ENCODE measurements at places on chromosomes 3 and 15.

- DNase-seq, result no peak
- peaks cover 9% of the 10 kb centered on the region for H3K4me1 ChIP-seq
- no peaks in the 10 kb centered on the region for H3K36me3 ChIP-seq
- no peak overlapping the region for H3K4me3 ChIP-seq
- no peak overlapping the region for H3K27ac ChIP-seq
Measured at GRCh38 chr15:40333922-40334492, 6.7 kb downstream of the CCDC9B start.

DNA sequence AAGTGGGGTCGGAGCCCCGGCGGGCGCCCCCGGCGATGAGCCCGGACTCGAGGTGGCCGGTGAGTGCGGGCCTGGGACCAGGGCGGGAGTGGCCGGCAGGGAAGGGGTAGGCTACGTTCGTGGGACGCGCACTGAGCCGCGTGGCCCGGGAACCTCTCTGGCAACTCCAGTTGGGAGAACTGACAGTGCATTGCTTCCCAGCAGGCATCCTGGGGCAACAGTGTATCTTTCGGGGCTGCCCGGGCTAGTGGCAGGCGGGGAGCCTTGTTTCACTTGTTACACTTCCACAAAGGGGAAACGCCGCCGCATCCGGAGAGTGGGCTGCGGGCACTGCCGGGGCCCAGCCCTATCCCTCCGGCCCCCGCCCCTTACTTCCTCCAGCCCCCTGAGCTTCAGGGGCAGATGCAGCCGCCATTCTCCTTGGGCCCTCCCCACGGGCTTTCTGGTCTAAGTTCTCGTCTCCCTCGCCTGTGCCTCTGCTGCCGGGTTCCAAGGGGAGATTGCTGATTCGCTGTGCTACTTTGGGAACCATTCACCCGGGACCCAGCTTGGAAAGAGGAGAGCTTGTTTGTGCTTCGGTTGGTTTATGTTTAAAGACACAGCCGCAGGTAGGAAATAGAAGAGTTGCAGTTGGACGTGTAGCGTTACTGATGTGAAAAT, 675 bp downstream of the BRPF1 start:
- H3K27me3 ChIP-seq, result no peaks in the 10 kb centered on the region
- peaks cover 12% of the 10 kb centered on the region for H3K4me1 ChIP-seq
- H3K27ac ChIP-seq, result peak overlapping the region; percentile 100
- peak overlapping the region; percentile 94 for H3K4me3 ChIP-seq

GRCh38 chr3:113312416-113312815, 101.1 kb downstream of the BOC start:
- H3K4me1 ChIP-seq, result no peaks in the 10 kb centered on the region
- H3K27ac ChIP-seq, result no peak overlapping the region
- no peaks in the 10 kb centered on the region for H3K36me3 ChIP-seq
- H3K4me3 ChIP-seq, result no peak overlapping the region

- no peak overlapping the region for H3K27ac ChIP-seq
- H3K27me3 ChIP-seq, result no peaks in the 10 kb centered on the region
- DNase-seq, result no peak
- H3K4me1 ChIP-seq, result no peaks in the 10 kb centered on the region
Measured at GRCh38 chr3:103389356-103389755, 954.5 kb downstream of the ZPLD1 start.

DNA sequence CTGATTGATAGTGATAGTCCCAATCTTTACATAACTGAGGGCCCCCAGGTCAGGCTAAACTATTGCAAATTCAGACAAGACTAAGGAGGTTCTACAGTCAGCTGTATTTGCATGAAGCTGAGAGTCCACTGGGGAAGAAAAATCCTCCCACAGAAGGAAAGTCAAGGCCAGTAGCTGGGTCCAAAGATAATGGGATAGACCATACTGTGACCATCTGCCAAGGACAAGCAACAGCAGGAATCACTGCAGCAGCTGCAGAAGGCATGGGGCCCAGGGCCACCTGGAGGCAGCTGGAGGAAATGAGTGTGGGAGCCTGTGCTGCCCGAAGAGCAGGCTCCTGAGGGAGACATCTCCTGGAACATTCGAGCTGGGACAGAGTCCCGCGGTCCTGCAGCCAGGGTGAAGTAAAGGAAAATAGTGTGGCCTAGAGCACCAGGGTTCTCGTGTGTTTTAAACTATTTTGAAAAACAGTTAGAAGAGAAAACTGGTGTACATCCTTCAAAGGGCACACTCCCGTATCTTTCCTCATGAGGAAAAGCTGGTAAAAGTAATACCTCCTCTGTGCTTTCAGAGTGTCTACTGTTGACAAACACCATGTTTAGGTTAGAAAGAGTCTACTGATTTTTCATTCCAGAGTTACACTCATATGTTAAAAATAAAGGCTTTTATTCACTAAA, 13.2 kb upstream of the TMEM212 start:
- no peaks in the 10 kb centered on the region for H3K27me3 ChIP-seq
- no peak for DNase-seq
- no peak overlapping the region for H3K4me3 ChIP-seq
- H3K4me1 ChIP-seq, result no peaks in the 10 kb centered on the region

GRCh38 chr15:90558171-90558573, 28.4 kb downstream of the CRTC3 start:
- peaks cover 26% of the 10 kb centered on the region for H3K4me1 ChIP-seq
- DNase-seq, result no peak
- peaks cover 3% of the 10 kb centered on the region for H3K36me3 ChIP-seq
- no peak overlapping the region for H3K4me3 ChIP-seq
- no peaks in the 10 kb centered on the region for H3K27me3 ChIP-seq
- H3K27ac ChIP-seq, result peak overlapping the region; percentile 80

DNA sequence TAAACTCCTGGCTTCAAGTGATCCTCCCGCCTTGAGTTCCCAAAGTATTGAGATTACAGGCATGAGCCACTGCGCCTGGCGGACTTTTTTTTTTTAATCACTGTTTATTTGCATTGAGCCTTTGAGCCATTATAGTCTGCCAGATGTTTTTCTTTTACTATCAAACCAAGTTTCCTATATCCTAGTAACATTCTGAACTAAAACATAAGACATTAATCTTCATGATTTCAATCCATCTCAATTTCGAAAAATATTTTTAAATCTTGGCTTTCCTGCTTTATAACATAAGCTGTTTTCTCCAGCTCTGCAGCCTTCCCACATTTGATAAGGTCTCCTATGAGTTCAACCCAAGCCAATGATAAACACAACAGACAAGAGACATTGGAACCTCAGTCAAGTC, 75.4 kb downstream of the UMPS start:
- no peaks in the 10 kb centered on the region for H3K36me3 ChIP-seq
- H3K27ac ChIP-seq, result no peak overlapping the region
- DNase-seq, result no peak
- no peaks in the 10 kb centered on the region for H3K4me1 ChIP-seq
- H3K4me3 ChIP-seq, result no peak overlapping the region
- H3K27me3 ChIP-seq, result peaks cover 4% of the 10 kb centered on the region

GRCh38 chr3:143239031-143239430, 119.5 kb downstream of the CHST2 start:
- no peak overlapping the region for H3K4me3 ChIP-seq
- H3K4me1 ChIP-seq, result peaks cover 13% of the 10 kb centered on the region
- no peaks in the 10 kb centered on the region for H3K27me3 ChIP-seq
- no peaks in the 10 kb centered on the region for H3K36me3 ChIP-seq

DNA sequence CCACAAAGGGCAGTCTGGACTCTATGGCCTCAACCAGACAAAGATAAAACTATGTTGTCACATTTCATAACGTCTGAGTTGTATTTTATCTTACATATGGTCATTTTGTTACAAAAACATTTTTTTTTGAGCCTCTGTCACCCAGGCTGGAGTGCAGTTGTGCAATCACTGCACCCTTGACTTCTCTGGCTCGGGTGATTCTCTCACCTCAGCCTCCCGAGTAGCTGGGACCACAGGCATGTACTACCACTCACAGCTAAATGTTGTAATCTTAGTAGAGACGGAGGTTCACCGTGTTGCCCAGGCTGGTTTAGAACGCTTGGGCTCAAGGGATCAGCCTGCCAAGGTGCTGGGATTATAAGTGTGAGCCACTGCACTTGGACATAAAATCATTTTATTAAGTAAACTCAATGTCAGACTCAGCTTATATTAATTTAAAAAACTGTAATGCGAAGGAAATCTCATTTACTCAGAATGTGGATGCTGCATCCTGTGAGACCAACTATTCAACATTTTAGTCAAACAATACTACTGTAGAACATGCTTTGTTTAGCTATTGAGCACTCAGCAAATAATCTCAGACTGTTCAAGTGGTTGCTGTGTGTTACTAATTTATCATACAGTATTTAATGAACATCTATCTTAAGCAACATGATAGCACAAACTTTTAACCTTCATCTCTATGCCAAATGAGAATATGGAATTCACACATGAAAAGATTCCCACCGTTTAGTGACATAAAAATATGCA, 209.2 kb downstream of the TBL1XR1 start:
- H3K27ac ChIP-seq, result no peak overlapping the region
- no peaks in the 10 kb centered on the region for H3K27me3 ChIP-seq
- H3K4me3 ChIP-seq, result no peak overlapping the region
- DNase-seq, result no peak
- H3K36me3 ChIP-seq, result no peaks in the 10 kb centered on the region

DNA sequence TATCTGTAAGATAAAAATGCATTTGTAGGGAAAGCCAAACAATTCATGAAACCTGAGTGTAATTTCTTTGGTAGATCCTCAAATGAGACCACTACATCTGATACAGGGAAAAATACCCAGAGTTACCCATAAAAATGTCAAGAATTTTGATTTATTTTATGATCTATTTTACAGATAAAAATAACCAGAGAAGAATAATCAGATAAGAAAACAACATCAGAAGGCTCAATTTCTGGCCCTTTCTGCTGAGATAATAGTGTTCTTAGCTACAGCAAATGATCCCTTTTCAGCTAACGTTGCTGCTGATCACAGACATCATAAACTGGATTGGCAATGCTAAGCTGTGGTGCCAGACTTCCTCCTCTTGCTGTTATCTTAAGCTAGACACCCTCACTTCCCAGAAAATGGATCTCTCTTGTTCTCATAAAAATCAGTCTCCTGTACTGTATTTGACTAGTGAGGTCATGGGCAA, 21.3 kb upstream of the TMEM108 start:
- H3K4me3 ChIP-seq, result no peak overlapping the region
- no peaks in the 10 kb centered on the region for H3K27me3 ChIP-seq
- no peak for DNase-seq
- H3K36me3 ChIP-seq, result no peaks in the 10 kb centered on the region
- H3K27ac ChIP-seq, result no peak overlapping the region

- no peak overlapping the region for H3K4me3 ChIP-seq
- no peaks in the 10 kb centered on the region for H3K27me3 ChIP-seq
- H3K27ac ChIP-seq, result no peak overlapping the region
Measured at GRCh38 chr3:171508206-171508605, 48.0 kb upstream of the TNIK start.

DNA sequence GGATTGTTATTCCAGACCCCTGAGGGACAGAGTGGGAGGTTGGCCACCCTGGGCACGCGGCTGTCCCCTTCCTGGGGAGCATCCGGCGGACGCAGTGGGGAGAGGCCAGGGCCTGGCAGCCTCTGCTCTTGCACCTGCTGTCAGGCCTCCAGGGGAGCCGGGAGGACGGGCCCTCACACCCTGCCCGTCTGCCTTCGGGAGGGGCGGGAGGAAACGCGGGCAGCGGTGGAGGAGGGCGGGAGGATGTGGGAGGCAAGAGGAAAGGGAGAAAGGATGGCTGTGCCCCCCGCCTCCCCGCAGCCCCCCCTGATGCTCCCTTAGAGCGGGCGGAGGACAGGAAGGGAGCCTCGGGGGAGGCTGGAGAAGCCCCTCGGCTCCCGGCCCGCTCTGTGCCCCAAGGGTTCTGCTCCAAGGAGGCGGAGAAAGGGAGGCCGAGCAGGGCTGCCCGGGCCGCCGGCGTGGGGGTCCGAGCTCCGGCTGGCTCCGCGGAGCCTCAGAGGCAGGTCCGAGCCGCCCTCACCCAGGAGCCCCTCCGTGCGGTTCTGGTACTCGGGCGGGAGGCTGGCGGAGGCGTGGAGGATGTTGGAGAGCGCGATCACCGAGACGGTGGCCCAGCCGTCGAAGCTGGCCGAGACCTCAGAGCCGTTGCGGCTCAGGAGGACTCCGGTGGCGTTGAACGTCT, 40.9 kb downstream of the MUC20 start:
- H3K4me1 ChIP-seq, result no peaks in the 10 kb centered on the region
- H3K4me3 ChIP-seq, result no peak overlapping the region
- H3K27me3 ChIP-seq, result no peaks in the 10 kb centered on the region

DNA sequence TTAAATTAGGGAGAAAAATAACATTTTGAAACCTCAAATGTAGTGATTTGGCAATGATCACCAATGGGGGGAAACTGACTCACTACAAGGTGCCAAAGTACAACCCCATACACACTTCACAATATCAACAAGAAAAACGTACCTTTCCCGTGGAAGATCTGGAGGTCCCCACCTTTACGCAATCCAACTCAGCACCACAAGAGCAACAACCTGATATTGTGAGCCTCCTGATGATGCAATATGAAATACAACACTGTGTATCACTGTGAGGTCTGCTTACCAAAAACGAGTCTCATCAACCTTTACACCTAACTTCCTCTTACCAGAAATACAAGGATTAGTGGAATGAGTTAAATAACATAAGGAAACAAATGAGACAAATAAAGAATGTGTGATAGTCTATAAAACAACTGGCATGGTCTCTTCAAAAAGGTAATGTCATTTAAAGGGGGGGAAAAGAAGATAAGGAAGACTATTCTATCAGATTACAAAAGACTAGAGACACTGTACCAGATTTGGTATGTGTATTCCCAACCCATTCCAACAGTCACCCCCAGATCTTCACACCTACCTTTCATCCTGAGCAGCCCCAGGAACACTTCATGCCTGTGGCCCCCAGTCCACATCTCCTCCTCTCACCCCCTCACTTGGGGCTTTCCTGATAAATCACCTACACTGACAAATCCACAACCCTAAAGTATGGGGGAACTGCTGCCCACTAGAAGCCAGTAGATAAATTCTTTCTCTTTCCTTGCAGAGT, 27.7 kb downstream of the DLG1 start:
- H3K4me1 ChIP-seq, result no peaks in the 10 kb centered on the region
- no peak for DNase-seq
- no peak overlapping the region for H3K27ac ChIP-seq
- H3K27me3 ChIP-seq, result no peaks in the 10 kb centered on the region

GRCh38 chr3:138960417-138960852, 13.4 kb downstream of the FOXL2NB start:
- no peak for DNase-seq
- no peaks in the 10 kb centered on the region for H3K36me3 ChIP-seq
- no peaks in the 10 kb centered on the region for H3K27me3 ChIP-seq

DNA sequence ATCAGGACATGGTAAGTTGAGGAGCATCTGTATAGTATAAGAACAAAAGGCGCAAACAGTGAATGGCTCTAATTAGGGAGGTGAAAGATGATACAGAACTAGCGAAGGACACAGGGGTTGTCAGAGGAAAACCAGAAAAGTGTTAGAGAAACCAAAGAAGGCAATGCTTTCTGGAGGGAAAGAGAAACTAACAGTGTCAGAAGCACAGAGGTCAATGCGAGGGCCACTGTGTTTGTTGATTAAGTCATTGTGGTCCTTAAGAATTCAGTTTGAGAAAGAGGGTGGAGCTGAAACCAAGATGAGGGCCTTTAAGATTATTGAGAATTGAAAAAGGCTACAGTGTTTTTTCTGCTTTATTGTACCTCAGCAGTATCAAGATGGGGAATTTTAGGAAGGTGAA, 28.8 kb downstream of the ATG7 start:
- peaks cover 3% of the 10 kb centered on the region for H3K4me1 ChIP-seq
- H3K27me3 ChIP-seq, result no peaks in the 10 kb centered on the region
- DNase-seq, result peak; percentile 46
- H3K36me3 ChIP-seq, result peaks cover 1% of the 10 kb centered on the region
- H3K27ac ChIP-seq, result peak overlapping the region; percentile 60
